Head of caudate nucleus (tissue), 42 donors: ENCODE measurements at places on chromosomes 13 and 19.

DNA sequence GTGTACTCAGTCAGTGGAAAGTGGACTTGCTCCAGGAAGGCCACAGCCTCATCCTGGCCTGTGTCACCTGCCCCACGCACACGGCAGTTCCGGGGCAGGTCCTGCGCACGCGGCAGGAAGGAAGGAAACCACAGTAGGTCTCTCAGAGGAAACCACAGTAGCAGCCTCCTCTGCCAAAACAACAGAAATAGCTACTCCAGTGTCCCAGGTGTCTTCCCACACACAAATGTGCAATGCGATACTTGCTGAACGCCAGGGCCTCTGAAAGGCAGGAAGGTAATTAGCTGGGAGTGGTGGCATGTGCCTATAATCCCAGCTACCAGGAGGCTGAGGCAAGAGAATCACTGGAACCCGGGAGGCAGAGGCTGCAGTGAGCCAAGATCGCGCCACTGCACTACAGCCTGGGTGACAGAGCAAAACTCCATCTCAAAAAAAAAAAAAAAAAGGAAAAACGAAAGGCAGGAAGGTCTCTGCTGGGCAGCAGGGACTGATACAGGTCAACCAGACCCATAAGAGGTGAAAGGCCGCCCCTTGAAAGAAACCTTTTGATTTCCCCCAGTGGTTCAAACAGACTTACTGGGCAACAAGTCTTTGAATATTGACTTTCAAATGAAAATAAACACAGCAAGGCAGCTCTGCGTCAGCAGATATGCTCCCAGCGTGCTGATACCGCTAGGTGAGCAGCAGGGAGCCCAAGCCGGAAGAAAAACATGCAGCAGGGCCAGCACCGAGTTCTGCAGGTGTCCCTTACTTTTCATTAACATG lies 49.5 kb downstream of the CRYL1 start:
- no peak for DNase-seq

GRCh38 chr19:1659084-1659427 lies 6.6 kb upstream of the TCF3 start:
- DNase-seq, result no peak

DNA sequence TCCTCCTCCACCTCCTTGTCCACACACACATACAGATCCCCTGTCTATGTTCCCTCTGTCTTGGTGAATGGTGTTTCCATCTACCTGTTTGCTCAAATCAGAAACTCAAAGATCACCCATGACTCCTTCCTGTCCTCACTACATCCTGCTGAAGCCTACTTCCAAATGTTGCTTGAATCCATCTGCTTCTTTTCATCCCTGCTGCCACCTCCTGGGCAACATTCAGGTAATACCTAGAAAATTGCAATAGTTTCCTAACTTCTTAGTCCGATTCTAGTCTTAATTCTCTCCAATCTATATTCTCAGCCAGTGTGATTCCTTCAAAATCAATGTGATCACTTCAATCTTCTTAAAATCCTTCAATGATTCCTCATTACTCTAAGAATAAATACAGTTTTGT lies 155.5 kb upstream of the STARD13 start:
- no peak for DNase-seq

- DNase-seq, result no peak
Observed at GRCh38 chr13:39985071-39985470, 329.6 kb downstream of the COG6 start.

DNA sequence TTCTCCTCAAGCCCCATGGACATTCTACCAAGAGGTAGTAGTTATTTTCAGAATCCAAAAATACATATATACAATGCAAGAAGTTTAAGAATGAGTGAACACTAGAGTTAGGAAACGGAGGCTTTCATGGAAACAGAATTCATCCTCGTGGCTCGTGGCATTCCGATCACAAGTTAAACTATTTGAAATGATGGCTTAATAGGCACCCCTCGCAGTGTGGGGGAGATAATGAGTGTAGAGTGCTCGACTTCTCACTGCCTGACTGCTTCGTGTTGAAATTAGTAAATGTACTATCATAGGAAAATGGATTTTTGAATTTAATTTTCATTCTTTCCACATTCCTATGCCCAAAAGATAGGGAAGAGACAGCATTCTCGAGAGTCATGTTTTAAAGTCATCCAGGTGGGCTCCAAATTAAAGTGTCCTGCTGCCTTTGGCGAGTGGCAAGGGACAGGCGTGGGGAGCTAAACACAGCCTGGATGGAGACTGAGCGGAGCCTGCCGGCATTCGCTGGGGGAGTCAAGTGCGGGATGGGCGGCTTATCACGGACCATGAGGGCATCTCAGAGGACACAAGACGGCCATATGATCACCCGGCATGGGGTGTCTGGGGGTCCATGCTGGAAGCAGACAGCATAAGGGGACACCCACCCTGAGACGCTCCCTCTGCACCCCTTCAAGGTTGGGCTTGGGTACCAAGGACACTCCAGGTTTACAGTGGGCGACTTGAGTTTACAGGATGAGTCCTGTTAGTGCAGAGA lies 165.2 kb downstream of the TEX29 start:
- DNase-seq, result no peak

GRCh38 chr19:737591-738093 lies 13.3 kb upstream of the MISP start:
- DNase-seq, result peak; percentile 43

- peak; percentile 59 for DNase-seq
Observed at GRCh38 chr13:109369353-109370052, 416.9 kb downstream of the IRS2 start.

GRCh38 chr13:60869941-60870613 lies 473.1 kb downstream of the TDRD3 start:
- DNase-seq, result no peak

GRCh38 chr19:45403781-45404556 lies 900 bp downstream of the PPP1R13L start:
- DNase-seq, result no peak

DNA sequence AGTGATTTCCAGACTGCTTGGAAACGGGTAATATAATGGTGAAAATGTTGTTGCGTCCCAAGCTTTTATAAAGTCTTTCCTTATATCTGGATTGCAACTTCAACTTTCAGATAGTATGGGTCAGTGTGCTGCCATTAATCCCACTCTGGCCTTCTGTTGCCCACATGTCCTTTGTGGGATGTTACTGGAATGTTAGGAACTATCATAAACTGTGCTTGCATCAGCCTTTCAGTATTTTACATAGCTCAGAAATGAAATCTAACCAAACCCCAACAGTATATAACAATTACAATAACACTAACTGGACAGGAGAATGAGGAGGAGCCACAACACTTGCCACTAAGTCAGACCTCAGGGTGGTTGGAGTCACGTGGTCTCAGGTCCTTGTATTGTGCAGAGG lies 78.9 kb downstream of the LNX2 start:
- no peak for DNase-seq

GRCh38 chr13:94710065-94710781 lies 2.1 kb downstream of the SOX21 start:
- peak; percentile 14 for DNase-seq

- DNase-seq, result peak; percentile 56
Observed at GRCh38 chr19:2337329-2337707, 8.8 kb downstream of the SPPL2B start.

GRCh38 chr19:40742886-40743285 lies 7.4 kb downstream of the ACTMAP start:
- no peak for DNase-seq

- no peak for DNase-seq
Observed at GRCh38 chr19:29944390-29945012, 2.5 kb downstream of the URI1 start.

- DNase-seq, result no peak
Observed at GRCh38 chr13:30088312-30088855, 219.0 kb downstream of the KATNAL1 start.

GRCh38 chr13:38814331-38814730 lies 127.5 kb downstream of the FREM2 start:
- no peak for DNase-seq

DNA sequence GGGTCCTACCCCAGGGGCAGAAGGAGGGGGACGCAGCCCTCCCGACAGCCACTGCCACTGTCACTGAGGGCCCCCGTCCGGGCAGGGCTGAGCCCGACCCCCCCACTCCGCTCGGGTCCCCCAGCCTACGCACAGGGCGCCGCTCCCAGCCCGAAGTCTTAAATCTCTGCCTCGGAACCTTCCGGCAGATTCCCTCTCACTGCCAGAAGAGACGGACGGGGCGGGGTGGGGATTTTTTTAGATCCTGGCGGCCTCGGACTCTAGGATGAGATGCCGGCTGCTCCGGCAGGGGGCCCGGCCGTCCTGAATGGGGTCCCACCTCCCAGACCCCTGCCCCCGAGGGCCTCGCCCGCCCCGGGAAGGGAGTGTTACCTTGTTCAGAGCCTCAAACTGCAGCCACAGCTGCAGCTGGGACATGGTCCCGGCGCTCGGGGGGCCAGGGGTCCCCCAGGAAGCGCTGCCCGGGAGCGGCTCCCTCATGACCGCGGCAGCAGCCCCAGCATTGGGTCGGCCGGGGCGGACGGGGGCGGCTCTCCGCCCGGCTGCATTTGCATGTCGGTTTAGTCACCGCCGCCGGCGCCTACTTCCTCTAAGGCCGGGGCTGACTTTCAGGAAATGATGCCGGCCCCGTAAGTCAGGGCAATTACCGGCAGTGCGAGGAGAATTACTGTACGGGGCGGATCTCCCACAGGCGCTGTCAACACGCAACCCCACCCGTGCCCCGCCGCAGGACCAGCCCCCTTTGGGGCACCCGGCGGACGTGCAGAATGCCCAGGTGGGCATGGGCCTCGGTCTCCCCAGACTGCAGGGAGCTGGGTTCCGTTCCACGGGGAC lies 28.1 kb downstream of the GPX4 start:
- peak; percentile 80 for DNase-seq

- no peak for DNase-seq
Observed at GRCh38 chr13:24511019-24511815, 1.4 kb downstream of the PARP4 start.

DNA sequence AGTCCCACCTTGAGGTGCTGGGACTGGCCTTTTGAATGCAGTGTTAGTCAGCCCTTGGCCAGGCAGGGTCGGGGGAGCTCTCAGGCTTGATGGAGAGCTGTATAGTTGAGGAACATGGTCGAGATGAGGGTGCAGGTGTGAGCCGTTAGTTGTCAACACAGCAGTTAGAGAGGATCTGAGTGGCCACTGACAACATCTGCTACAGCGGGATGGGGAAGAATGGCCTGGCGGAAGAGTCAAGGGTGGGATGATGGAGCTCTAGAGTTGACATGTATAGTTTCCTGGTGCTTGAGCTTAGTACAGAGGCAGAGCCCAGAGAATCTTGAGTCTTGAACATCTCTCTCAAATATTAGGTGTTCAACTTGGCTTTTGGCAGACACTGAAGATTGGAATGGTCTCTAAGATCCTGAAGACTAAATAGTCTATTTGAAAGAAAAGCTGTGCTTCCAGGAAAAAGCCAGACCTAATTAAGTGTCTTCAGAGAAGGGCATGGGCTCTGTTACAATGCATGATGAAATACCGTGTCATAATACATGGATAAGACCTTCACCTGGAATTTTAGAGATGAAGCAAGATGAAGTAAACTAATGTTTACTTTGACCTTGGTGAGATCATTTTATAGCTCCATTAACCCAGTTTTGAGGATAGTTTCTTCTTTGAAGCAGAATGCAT lies 9.7 kb downstream of the PCCA start:
- no peak for DNase-seq

DNA sequence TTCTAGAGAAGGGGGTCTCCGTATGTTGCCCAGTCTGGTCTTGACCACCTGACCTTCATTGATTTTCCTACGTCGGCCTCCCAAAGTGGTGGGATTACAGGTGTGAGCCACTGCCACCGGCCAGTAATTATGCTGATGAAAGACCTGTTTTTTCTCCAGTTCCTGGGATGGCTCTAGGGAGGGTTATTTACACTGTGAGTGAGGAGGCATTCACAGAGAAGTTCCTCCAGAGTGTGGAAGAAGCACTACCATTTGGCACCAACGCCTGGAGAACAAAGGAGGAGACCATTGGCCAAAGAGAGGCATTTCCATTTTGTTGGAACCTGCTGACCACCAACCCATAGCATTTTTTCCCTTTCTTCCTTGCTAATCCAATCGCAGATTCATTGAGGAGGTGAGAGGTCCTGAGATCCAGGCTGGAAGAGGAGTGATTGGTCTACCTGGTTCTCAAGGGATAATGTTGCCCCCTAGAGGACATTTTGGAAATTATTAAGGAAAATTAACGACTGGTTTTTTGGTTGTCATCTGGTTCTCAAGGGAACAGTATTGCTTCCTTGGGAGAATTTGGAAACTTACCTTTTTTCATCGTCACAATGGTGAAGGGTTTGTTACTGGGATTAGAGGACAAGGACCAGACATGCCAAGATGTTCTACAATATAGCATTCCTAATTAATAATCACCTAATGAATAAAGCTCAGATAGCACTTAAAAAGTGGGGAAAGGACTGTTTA lies 5.5 kb upstream of the SAE1 start:
- no peak for DNase-seq

DNA sequence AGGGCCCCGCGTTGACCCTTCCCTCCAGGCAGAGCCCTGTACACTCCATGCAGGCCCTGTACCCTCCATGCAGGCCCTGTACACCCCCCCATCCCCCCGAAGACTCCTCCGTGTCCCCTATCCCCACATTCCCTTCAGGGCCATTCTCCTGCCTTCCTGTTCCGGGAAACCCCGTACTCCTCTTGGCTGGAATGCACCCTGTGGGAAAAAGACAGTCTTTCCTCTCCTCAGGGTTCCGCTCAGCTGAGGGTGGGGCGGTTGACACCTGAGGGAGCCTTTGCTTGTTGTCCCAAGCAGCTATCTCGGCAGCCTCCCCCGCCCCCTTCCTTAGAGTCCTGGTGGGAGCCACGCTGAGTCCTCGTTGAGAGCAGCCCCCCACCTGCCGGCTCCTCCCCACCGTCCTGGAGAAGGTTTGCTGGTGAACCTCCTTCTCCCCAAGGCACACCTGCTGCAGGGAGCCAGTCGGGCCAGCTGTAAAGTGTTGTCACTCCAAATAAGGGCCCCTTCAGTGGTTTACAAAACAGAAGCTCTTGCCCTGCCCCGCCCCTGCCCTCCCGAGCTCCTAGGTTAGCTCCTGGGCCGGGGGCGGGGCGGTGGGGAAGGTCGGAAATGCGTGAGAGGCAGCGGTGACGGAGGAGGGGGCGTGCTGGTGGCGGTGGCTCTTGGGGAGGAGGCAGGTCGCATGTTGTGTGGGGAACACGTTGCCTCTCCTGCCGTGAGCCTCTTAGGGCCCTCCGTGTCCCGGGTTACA lies 1.5 kb downstream of the GNA11 start:
- DNase-seq, result no peak

GRCh38 chr19:10389863-10390262 lies 9.5 kb upstream of the TYK2 start:
- DNase-seq, result no peak

- peak; percentile 75 for DNase-seq
Observed at GRCh38 chr19:50567052-50567841, 988 bp downstream of the LRRC4B start.
